Activated gamma-delta T cell treated with anti-CD3 and anti-CD28 coated beads, Interleukin-2, amount 50 U/mL, for 16 hours (primary cell): ENCODE measurements at places on chromosomes 1 and 21.
A peak's percentile ranks its signal among the peaks of the same experiment; 100 is the strongest.

- DNase-seq, result no peak
Measured at GRCh38 chr1:156691665-156692440, 13.5 kb downstream of the CRABP2 start.

DNA sequence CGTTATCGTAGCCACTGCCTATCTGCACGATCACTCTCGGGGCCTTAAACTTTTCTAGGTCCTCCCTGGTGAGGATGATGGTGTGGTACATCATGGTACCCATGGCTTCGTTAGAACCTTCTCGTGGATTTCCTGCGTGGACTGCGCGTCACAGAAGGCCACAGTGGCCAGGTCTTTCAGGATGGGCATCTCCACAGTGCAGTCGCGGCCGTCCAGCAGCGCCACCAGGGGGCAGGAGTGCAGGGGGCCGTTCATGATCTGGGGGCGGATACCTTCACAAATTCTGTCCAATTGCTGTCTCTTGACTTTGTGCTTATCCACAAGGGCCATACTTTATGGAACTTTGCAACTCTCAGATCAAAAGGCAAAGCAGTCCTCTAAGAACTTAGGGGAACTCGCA lies 69.6 kb downstream of the WLS start:
- no peak for DNase-seq

DNA sequence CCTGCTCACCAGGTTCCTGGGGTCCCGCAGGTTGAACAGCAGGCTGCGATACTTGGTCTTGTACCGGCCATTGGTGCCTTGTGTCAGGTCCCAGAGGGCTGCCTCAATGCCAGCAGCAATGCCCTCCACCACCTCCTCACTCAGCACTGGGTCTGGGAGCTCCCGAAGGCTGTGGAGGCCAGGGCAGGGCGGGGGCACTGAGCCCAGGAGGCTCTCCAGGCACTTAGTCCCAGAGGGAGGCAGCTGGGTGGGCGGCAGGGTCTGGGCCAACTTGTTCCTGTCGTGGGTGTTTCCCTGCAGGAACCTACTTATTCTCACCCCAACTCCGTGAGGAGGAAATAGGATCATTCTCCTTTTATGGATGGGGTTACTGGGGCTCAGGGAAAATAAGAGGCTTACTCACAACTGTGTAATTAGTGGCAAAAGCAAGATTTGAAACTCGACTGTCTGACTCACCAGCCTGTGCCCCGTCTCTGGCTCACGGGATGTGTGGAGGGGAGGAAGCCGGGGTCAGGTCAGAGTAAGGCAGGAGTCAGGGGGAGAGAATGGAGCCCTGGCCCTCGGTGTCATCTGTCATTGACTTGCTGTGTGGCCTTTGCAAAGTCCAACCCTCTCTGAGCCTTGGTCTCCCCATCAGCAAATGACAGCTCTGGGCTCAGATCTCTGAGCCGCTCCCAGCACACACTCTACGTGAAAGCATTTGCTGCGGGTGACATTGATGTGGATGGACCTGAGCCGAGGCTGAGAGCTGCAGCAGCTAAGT lies 17.2 kb downstream of the SPOCD1 start:
- DNase-seq, result no peak

DNA sequence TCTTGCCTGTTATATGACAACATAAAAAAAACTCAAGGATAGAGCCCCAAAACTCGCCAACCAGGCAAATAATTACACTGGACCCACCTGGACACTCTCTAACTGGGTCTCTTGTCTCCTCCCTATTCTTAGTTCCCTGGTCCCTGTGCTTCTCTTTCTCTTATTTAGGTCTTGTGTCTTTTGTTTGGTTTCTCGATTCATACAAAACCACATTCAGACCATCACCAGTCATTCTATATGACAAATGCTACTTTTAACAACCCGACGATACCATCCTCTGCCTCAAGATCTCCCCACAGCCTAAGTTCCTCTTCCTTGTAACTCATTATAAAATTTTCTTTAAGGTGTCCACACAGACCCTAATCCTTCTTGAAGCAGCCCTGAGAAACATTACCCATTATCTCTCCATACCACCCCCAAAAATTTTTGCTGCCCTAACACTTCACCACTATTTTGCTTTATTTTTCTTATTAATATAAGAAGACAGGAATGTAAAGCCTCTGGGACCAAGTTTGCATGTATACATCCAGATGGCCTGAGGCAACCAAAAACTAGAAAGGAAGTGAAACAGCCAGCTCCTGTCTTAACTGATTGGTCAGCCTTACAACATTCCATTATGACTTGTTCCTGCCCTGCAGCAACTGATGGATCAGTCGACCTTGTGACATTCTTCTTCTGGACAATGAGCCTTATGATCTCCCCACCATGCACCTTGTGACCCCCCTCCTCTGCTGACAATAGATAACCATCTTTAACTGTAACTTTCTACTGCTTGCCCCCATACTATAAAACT lies 638.2 kb downstream of the AMY1C start:
- no peak for DNase-seq

GRCh38 chr1:36824390-36824861 lies 209.9 kb downstream of the GRIK3 start:
- DNase-seq, result no peak

DNA sequence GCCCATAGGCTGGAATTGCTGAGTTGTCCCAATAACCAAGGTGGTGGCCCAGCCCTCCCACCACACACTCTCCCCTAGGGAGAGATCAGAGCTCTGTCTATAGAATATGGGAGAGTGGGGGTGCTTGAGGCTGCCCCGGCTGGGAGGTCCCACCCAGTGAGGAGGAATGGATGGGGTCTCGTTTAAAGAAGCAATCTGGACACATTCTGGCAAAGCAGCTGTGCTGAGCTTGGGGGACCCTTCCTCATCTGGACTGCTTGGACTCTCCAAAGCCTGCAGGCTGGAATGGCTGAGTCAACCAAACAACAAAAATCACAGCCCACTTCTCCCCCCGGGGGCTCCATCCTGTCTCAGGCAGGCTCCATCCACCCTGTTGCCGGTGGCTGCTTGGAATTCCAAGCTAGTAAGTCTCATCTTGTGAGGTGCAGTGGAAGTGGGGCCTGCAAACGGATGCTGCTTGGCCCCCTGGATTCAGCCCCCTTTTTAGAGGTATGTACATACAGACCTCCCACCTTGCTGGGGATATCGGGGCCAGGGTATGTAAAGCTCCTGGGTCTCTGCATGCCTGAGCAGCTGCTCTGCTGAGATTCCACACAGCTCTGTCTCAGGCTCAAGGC lies 67.1 kb upstream of the FAM78B start:
- DNase-seq, result no peak

GRCh38 chr1:227766015-227766634 lies 30.9 kb downstream of the SNAP47 start:
- peak; percentile 78 for DNase-seq

DNA sequence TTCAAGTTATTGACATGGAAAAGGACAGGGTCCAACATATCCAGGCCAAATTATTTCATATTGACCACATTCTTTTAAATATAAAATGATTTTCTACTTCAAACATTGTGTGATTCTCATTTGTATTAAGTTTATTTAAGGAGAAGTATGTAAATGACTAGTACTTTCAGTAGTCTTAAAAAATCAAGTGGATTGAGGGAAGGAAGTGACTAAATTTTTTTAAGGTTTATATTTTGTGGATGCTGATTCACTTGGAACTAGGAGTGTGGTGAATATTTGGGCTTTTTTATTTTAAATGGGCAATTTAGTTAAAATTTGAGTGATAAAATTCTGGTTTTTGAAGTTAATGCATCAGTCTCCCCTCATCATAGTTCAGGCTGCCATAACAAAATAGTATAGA lies 10.1 kb downstream of the PRRC2C start:
- DNase-seq, result no peak
